ENCODE measurements at places on chromosomes 5 and 9.

DNA sequence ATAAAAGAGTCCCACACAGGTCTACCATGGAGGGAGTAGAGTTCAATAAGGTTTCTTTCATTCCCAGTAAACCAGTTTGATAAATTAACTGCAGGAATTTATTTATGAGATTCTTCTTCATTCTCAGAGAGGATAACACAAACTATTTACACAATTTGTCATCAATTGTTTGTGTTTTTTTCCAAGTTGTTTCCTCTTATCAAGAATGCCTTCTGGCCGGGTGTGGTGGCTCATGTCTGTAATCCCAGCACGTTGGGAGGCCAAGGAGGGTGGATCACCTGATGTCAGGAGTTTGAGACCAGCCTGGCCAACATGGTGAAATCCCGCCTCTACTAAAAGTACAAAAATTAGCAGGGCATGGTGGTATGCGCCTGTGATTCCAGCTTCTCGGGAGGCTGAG, 216.7 kb downstream of the MLLT3 start:
- DNase-seq = no peak

GRCh38 chr9:103902263-103902662, 191.8 kb upstream of the SMC2 start:
- no peak for DNase-seq

GRCh38 chr9:95078511-95078910, 239.0 kb downstream of the FANCC start:
- DNase-seq = no peak

DNA sequence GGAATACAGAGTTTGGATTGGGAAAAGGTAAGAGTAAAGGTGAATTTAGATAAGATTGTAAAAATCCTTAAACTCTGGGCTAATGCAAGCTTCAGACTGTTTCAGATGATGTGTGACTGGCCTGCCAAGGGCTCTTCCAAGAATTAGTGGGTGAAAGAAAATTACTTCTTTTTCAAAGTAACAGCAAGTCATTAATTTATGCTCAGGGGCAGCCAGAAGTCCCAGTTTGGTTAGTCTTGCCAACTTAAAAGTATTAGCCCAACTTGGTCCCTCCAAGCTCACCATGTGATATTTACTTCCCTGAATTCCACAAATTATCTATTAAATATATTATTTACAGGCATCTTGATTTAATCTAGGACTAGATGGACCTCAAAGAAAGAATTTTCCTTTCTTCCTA, 947.8 kb downstream of the NR2F1-AS1 start:
- DNase-seq = no peak

GRCh38 chr5:2136728-2137333, 254.1 kb upstream of the IRX4 start:
- no peak for DNase-seq

DNA sequence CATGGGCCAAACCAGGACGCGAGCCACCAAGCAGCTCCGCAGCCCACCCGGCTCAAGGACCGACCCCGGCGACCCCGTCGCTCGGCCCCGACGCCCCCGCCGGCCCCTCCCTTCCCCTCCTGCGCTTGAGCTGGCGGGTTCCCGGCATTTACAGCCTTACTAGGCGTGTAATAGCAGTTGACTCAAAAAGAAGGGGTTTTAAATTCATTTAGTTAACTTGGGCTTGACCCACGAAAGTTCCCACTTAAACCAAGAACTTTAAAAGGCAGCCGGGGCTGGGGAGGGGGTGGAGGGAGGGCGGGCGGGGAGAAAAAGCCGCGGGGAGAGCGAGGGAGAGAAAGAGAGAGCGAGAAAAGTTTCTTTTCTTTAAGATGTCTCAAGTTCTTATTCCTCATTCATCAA, 636 bp downstream of the PRDM12 start:
- no peak for DNase-seq

DNA sequence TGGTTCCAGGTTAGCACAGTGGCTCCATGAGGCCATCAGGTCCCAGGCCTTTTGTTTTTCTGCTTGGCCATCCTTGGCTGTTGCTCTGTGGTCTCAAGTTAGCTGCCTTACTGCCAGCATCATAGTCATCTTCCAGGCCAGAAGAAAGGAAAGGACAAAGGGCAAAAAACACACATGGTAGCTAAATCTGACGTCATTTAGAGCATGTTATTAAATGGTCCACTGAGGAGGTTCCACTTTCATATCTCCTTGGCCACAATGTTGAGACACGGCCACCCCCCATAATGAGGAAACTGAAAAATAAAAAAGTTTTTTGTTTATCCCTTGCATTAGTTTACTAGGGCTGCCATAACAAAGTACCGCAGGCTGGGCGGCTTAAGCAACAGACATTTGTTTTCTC, 106.4 kb upstream of the NIPBL start:
- DNase-seq = no peak

DNA sequence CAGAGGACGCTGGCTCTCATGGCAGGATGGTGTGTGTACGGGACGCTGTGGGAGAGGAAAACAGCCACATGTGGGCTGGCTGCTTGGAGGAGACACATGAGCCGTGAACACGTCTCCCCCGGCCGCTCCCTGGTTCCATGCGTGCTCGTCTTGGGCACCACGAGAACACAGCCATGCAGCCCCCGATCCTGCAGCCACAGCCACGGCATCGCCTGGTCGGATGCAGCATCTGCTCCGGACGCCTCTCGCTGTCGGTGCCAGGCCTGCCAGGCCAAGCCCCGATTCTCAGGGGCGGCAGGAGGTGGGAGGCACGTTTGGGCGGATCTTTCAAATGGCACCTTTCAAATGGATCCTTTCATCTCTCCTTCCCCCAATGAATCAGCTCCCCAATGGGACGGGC, 3.2 kb downstream of the LCN10 start:
- DNase-seq = no peak
